CD8-positive, alpha-beta memory T cell (primary cell): ENCODE measurements at places on chromosomes 7 and 10. TPM values are rescaled to one million over a fixed set of nuclear protein-coding genes. Genes with fewer than 3 reads are reported as not detected.

GRCh38 chr7:55457801-55458200 lies 92.7 kb downstream of the LANCL2 start:
- no peaks in the 10 kb centered on the region for H3K27me3 ChIP-seq
- no peak overlapping the region for H3K4me3 ChIP-seq
- DNase-seq, result no peak
- H3K4me1 ChIP-seq, result peaks cover 18% of the 10 kb centered on the region

DNA sequence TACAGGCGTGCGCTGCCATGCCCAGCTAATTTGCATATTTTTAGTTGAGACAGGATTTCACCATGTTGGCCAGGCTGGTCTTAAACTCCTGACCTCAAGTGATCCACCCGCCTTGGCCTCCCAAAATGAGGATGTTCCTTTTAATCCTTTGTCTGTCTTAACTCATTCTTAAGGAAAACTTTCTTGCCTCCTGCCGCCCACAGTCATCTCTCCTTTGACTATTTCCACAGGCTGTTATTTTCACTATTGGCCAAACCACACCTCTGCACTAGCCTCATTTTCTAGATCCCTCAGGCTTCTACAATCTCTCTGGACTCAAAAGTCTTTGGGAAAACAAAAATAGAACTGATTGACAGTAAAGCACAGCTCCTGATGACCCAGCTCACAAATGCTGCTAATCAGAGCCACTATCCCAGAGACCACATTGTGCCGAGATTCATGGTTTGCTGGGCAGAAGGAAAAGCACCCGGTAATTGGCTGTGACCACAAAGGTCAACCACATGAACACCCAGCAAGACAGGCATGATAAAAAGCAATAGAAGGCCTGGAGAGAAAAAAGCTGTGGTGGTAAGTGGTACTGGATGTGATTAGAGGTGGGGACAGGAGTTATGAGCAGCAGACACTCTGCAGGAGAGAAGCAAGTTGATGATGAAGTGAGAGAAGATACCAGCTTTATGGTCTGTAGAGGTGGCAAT lies 44.1 kb upstream of the ZNRF2 start:
- no peak overlapping the region for H3K4me3 ChIP-seq
- H3K36me3 ChIP-seq, result no peaks in the 10 kb centered on the region
- H3K27me3 ChIP-seq, result no peaks in the 10 kb centered on the region
- no peaks in the 10 kb centered on the region for H3K4me1 ChIP-seq

DNA sequence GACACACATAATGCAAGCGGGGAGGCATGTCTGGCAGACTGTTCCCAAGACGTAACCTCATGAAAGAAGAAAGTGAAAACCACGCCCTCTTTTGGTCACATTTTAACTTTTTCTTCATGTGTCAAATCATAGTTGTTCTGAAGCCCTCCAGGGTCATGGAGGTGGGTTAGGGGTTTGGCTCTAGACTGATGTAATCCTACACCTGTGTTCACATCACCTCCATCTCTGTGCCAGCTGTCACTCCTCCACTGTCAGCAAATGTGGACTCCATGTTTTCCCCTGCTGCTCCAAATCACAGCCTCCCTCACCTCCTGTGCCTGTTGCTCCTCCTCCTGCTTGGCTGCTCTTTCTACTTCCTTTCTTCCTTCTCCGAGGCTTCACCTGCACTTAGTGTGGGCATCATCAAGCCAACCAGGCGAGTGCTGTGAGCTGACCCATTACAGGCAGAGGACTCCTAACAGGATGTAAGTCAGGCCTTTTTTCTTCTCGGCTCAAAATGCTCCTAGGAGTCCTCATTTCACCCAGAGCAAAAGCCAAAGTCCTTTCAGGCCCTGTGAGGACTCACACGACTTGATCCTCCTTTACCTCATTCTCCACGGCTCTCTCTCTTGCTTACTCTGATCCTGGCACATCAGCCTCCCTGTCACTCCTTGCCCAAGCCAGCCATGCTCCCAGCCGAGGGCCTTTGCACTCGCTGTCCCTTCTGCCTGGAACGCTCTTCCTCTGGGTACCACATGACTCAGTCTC lies 66.4 kb upstream of the IFRD1 start:
- no peak overlapping the region for H3K27ac ChIP-seq
- peak; percentile 18 for DNase-seq
- no peak overlapping the region for H3K4me3 ChIP-seq
- no peaks in the 10 kb centered on the region for H3K27me3 ChIP-seq
- no peaks in the 10 kb centered on the region for H3K36me3 ChIP-seq
- H3K4me1 ChIP-seq, result no peaks in the 10 kb centered on the region

DNA sequence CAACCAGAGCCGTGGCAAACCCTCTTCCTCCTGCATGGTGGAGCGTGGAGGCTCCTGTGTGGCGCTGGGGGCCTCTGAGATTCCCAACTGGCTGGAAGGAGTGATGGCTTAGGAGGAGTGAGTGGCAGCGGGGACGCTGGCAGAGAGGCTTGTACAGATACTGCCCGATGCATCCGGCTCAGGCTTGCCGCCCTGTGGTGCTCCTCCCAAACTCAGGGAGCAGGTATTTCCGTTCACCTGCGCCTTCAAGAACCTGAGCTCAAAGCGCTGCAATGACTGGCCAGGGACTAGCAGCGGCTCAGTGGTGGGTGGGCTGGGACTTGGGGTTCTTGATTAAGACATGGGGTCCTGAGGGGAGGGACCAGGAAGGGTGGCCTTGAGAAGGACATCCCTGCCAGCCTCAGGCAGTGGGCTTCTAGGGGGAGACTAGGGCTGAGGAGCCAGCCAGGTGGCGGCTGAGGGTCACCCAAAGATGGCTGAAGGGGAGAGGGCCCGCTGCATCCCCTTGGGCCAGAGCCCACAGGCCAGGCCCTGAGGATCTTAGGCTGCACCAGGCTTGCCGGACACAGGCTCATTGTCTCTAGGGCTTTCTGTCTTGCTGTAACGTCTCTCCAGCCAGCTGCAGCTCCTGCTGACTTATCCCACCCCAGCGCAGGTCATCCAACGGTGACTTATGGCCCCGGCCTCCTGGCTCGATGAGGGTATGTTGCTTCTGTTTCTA lies 3.2 kb downstream of the ZNF775 start:
- no peak overlapping the region for H3K4me3 ChIP-seq
- H3K4me1 ChIP-seq, result peaks cover 22% of the 10 kb centered on the region
- H3K27me3 ChIP-seq, result no peaks in the 10 kb centered on the region
- no peak for DNase-seq
- H3K36me3 ChIP-seq, result no peaks in the 10 kb centered on the region
- no peak overlapping the region for H3K27ac ChIP-seq

The TMEM273 gene
- total RNA-seq, result 58.0 TPM

DNA sequence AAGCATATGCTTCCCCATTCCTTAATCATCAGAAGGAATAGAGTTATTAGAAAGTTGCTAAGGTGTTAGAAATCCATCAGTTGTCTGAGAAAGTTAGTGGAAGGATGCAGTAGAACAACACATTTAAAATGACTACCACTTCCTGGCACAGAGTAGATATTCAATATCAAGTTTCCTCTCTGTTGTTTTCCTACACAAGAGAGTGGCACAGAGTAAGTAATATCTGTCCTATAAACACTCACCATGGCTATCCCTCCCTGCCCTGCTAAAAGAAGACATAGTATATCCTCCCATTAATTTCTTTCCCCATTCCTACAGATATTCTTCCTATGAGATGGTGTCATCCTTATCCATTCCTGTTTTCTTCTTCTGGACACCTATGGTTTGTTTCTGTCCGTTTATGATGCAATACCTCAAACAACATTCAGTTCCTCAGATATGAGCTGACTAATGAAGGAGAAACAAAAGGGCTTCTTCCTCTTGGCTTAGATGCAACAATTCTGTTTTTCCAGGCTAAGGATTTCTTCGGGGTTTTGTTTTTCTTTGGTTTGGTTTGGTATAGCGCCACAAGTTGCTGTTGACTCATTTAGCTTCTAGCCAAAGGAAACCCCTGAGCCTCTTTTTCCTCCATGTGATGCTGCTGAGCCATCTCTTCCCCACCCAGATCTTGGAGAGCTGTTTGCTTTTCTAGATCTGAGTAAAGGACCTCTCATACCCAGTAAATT lies 32.9 kb upstream of the BPGM start:
- no peaks in the 10 kb centered on the region for H3K27me3 ChIP-seq
- H3K27ac ChIP-seq, result no peak overlapping the region
- DNase-seq, result no peak
- H3K36me3 ChIP-seq, result no peaks in the 10 kb centered on the region
- H3K4me1 ChIP-seq, result no peaks in the 10 kb centered on the region

DNA sequence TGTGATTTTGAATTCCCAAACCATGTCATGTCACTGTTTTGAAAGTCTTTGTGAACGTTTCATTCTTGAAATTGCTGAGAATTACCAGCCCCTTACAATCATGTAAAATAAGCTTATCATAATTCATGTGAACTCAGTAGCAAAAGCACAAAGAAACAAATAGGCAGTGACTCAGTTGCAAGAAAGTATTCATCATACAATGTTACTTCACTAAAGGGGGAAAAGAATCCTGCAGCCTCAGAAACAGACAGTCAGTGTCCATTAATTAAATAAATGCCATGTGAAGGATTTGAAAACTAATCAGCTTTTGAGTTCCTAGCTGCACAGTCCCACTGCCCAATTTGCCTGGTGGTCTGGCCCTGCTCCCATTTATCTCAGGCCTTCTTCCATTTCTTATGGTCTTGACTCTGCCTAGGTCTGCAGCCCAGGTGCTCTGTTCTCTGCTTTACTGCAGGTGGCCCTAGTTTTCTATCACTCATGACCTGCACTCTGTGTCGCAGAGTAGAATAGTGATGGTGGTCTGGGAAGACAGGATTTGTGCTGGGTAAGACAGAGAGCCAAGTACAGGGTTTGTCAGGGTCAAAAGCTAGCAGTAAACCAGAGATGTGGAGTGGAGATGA lies 99.7 kb downstream of the PLCE1 start:
- H3K36me3 ChIP-seq, result no peaks in the 10 kb centered on the region
- no peak overlapping the region for H3K27ac ChIP-seq
- no peaks in the 10 kb centered on the region for H3K4me1 ChIP-seq
- no peak for DNase-seq

The NPC1L1 gene
- not detected for total RNA-seq

- no peaks in the 10 kb centered on the region for H3K36me3 ChIP-seq
- no peak overlapping the region for H3K27ac ChIP-seq
- H3K27me3 ChIP-seq, result no peaks in the 10 kb centered on the region
- no peak for DNase-seq
- no peaks in the 10 kb centered on the region for H3K4me1 ChIP-seq
These were observed 11.8 kb upstream of the IKZF1 start for GRCh38 chr7:50292763-50293162.

GRCh38 chr10:86331861-86332260 lies 34.7 kb downstream of the GRID1 start:
- no peak overlapping the region for H3K27ac ChIP-seq
- H3K27me3 ChIP-seq, result no peaks in the 10 kb centered on the region
- H3K36me3 ChIP-seq, result no peaks in the 10 kb centered on the region
- no peak for DNase-seq
- H3K4me1 ChIP-seq, result no peaks in the 10 kb centered on the region
- no peak overlapping the region for H3K4me3 ChIP-seq

DNA sequence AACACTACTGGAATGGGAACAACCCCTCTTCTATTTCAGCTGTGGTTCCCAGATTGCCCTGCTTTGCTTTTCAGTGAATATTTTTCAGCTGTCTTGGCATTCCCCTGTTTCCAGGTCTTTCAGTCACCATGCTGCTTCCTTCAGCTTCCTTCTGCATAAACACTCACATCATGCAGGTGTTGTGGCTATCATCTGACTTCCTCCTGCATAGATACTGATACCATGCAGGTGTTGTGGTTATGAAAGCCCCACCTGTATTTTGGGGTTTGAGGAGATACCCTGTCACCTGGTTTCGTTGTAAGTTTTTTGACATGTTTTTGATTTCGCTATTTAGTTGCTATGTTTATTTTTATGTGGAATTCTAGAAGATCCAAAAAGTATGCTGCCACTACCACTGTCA lies 71.5 kb downstream of the SLC35B4 start:
- H3K4me1 ChIP-seq, result no peaks in the 10 kb centered on the region
- H3K27ac ChIP-seq, result no peak overlapping the region
- H3K36me3 ChIP-seq, result no peaks in the 10 kb centered on the region
- H3K4me3 ChIP-seq, result no peak overlapping the region
- no peaks in the 10 kb centered on the region for H3K27me3 ChIP-seq
- no peak for DNase-seq

DNA sequence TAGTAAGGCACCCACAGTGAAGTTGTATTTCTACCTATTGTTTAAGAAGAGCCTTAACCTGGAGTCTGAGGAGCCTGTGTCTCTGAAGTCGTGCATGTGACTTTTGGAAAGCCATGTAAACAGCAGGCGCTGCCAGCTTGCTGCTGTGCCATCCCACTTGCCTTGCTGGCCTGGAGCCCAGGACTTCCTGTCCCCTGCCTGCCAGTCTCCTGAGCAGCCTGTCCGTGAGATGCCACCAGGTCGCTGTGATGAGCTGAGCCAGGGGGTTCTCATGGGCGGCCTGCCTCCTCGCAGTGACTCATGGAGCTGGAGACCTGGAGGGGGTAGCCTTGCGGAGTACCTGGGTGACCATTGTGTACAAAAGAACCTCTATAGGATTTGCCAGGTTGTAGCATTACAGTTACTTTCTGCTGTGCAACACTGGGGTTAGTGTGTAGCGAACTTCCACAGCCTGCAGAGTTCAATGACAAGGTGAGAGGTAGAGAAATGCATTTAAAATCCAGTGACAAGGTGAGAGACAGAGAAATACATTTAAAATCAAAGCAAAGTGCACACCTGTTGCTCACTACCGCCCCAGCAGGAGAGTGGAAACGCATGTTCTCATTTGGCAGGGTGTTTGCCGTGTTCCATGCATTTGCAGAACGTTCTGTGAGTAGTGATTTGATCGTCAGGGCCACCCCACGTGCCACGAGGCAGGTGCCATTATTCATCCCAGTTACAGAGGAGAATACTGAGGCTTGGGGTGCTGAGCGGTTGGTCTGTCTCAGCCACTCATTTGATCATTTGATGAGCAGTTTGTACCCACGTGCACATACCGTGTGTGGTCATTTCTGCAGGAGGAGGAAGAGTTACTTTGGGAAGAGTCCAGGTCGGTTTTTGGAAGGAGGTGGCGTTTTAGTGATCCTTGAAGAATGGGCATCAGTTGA lies 36.6 kb upstream of the BHLHA15 start:
- no peak overlapping the region for H3K4me3 ChIP-seq
- no peak overlapping the region for H3K27ac ChIP-seq
- no peaks in the 10 kb centered on the region for H3K4me1 ChIP-seq
- peaks cover 11% of the 10 kb centered on the region for H3K36me3 ChIP-seq
- no peaks in the 10 kb centered on the region for H3K27me3 ChIP-seq
- no peak for DNase-seq

The CFAP70 gene
- total RNA-seq, result 0.86 TPM

- DNase-seq, result no peak
- no peaks in the 10 kb centered on the region for H3K4me1 ChIP-seq
- H3K27ac ChIP-seq, result no peak overlapping the region
- H3K36me3 ChIP-seq, result no peaks in the 10 kb centered on the region
These were observed 35.3 kb downstream of the CHST3 start for GRCh38 chr10:71999360-72000072.

GRCh38 chr7:90677486-90678404 lies 81.6 kb downstream of the CDK14 start:
- DNase-seq, result no peak
- H3K27ac ChIP-seq, result no peak overlapping the region
- H3K36me3 ChIP-seq, result no peaks in the 10 kb centered on the region

The VTI1A gene
- total RNA-seq, result 38.2 TPM

- no peak for DNase-seq
- no peak overlapping the region for H3K27ac ChIP-seq
- H3K36me3 ChIP-seq, result no peaks in the 10 kb centered on the region
- H3K4me3 ChIP-seq, result no peak overlapping the region
- no peaks in the 10 kb centered on the region for H3K4me1 ChIP-seq
- no peaks in the 10 kb centered on the region for H3K27me3 ChIP-seq
These were observed 11.9 kb downstream of the CHST3 start for GRCh38 chr10:71975871-71976725.

The DTX2 gene
- total RNA-seq, result 17.9 TPM

The TNPO3 gene
- total RNA-seq, result 80.5 TPM
